Stimulated activated CD4-positive, alpha-beta T cell treated with anti-CD3 and anti-CD28 coated beads, Interleukin-4, amount 100 ng/mL, for 24 hours (primary cell): ENCODE measurements at places on chromosomes 13 and 19.

GRCh38 chr19:32542477-32543108 is 38.4 kb upstream of the PDCD5 start:
- no peak for DNase-seq

DNA sequence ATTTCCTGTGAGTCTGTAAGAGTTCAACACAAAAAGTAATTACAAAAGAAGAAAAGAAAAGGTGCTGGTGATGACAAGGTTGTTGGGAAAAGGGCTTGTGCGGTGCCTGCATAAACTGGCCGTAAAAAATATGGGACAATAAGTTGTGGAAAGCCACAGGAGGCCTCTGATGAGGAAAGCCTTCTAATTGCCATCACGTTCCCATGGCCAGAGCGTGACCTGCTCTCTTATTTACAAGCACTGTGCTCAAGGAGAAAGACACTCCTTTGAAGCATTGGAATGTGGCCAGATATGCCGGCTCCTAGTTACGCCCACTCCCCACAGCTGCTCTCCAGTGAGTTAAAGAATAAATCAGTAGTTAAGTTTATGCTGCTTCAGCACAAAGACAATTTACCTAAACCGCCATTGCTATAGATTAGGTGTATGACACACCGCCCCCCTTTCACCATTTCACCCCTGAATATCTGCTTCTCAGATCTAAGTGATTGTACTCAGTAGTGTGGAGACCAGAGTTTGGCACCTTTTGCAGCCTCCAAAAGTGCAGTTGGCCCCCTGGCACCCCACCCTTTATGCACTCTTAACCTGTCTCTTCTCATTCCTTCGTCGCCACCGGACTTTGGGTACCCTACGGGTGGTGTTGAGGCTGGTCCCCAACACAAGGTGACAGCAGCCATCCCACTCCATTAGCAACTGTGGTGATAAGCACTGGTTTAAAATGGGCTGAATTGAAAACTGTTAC is 8.1 kb upstream of the PGLYRP1 start:
- DNase-seq, result no peak

DNA sequence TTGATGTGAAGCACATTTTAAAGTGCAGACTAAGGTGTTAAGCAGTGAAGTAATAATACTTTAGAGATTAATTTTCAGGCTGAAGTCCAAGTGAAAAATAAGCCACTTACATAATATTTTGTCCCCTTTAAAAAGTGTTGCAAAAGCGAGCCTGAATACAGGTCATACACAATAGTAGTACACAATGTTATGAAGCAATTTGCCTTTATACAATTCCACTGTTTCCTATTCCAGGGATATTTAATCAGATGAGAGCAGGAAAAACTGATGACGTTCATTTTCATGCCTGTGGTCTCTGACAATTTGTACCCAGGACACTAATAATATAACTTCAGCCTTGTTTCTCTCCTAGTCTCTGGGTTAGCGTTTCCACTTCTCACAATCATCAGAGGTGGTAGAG is 916.7 kb downstream of the PCDH9 start:
- DNase-seq, result no peak

GRCh38 chr19:13887018-13887436 is 10.1 kb downstream of the NANOS3 start:
- no peak for DNase-seq
